ENCODE measurements at places on chromosomes 12 and 14. TPM values are rescaled to one million over a fixed set of nuclear protein-coding genes. Genes with fewer than 3 reads are reported as not detected.

Gene RFLNA
- total RNA-seq = not detected

Gene CALM1
- total RNA-seq = 437 TPM

Gene TAS2R14
- total RNA-seq = 0.68 TPM

Gene MUCL1
- total RNA-seq = not detected

Gene RND1
- 2.6 TPM for total RNA-seq

Gene ANO2
- not detected for total RNA-seq

Gene AQP2
- not detected for total RNA-seq

Gene TDRD9
- total RNA-seq = 0.16 TPM
